Retinal pigment epithelial cell (primary cell): ENCODE measurements at places on chromosomes 11 and 22.
A peak's percentile ranks its signal among the peaks of the same experiment; 100 is the strongest.

DNA sequence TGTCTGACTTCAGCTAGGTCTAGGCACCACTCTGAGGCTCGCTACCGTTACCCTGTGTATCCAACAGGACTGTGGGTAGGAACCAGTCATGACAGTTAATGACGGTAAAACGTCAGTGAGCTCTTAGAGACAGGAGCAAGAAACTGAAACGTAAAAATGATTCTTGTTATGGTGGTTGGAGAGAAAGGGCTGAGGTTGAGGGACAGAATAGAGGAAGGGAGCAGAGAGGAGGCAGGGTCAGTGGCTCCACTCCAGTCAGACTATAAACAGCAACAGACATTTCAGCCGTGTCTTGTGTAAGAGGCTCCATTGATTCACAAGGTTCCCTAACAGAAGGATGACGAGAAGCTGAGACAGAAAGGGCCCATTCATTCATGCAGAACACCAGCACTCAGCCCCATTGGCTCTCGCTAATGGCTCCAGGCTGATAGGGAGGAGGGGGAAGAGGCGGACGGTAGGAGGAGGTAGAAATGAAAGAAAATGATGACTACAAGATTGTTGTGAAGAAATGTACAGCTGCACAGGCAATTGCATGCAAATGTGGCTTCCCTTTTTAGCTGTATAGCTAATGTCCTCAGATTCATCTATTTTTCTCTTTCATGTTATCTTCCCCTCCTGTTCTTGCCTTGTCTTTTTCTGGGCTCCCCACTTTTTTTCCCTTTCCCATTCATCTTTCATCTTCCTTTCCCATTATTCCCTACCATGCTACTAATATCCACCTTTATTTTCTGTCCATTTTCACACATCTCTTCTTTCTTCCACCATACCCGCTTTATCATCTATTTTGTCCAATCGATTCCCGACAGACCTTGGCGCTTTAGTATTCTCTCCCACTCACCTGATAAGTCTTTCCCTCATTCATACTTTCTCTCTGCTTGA is 34.3 kb downstream of the ETS1 start:
- no peak for DNase-seq

- no peak for DNase-seq
These were observed 296.7 kb upstream of the ANO5 start for GRCh38 chr11:21896216-21896615.

DNA sequence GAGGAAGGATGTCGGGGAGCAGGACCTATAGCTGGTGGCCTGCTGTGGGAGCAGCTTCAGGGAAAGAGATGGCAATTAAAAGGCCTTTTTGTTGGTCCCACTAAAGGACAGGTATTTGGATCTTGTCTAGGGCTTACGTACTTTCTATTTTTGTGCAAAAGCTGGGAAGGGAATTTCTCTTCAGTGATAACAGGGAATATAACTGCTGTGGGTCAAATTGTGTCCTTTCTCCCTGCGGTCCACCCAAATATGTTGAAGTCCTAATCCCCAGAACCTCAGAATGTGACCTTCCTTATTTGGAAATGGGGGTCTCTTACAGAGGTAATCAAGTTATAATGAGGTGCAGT is 14.0 kb downstream of the HSPA8 start:
- no peak for DNase-seq

DNA sequence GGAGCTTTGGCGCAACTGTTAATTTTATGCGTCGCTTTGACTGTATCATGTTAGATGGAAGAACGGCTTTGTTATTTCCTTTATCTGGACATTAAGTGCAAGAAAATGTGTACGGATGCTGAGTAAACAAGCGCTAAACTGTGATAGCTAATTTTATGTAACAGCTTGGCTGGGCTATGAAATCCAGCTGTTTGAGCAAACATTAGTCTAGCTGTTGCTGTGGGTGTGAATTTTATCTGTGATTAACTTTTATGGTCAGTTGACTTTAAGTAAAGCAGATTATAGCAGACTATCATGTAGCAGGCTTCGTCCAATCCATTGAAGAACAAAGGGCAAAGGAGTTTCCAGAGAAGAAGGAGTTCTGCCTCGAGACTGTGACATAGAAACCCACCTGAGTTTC is 14.0 kb downstream of the OR8A1 start:
- no peak for DNase-seq

DNA sequence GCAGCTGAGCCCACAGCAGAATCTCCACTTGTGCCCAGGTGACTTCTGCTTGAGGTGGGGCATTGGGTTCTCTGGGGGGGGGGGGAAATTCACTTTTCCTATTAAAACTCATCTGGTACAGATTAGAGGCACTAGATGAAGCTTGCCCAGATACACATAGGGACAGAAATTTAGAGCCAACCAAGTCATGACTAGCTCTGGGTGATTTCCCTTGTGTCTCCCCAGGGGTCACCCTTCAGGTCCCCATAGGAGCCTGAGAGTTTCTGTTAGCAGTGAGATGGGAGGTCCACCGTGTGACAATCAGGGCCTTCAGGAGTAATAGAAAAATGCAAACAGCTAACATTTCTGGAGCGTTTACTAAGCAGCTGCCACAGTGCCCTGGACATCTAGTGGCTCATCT is 77.0 kb downstream of the NAT10 start:
- no peak for DNase-seq

- DNase-seq = no peak
These were observed 8.2 kb downstream of the SIRT3 start for GRCh38 chr11:227824-228379.

DNA sequence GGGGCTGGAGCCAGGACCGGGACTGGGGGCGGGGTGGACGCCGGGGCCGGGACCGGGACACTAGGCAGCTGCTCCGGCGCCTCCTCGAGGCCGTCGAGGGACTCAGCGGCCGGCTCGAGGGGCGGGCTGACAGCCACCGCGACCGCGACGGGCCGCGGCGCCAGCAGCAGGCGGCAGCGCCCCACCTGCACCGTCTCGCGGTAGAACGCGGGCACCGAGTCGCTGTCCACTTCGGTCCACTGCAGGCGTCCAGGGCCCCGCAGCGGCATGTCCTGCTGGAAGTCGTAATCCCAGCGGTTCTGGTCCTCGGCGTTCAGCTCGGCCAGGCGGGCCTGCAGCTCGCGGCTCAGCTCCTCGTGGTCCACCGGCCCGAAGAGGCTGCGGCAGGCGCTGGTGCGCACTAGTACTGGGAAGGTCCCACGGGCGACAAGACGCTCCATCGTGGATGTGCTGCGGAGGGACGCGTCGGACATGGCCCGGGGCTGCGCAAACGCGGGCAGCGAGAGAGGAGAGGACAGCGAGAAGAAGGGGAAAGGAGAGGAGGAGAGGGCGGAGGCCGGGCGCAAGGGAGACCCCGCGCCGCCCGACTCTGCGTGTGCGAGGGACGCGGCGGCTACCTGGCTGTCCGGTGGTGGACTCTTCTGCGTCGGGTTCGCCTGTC is 428 bp downstream of the CDKN1C start:
- DNase-seq = no peak

DNA sequence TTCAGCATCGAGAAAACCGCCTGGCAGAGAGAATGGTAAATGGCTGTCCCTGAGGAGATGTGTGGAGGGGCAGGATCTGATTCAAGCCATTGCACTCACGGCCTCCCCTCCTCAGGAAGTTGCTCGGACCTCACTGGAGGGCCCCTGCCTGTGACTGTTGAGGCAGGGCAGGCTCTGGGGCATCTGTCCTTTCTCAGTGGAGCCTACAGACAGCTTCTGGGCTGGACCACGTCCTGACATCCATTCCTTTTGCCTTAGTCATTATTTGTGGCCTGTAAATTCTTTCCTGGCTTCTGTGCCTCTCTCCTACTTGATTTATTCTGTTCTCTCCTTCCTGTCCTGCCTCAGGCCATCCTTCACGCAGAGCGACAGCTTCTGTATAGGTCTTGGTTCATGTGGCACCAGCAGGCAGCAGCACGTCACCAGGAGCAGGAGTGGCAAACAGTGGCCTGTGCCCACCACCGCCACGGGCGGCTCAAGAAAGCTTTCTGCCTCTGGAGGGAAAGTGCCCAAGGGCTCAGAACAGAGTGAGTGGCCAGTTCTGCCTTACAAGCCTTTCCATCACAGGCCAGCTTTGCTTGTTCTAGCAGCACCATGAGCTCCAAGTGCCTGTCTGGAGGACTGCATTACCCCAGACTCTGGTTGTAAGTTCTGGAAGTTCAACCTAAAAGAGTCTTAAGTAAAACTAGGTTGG is 59.6 kb downstream of the PISD start:
- DNase-seq = peak; percentile 11

GRCh38 chr11:73590991-73591390 is 6.9 kb downstream of the FAM168A start:
- no peak for DNase-seq

GRCh38 chr22:27800250-27801201 is 1.0 kb downstream of the MN1 start:
- no peak for DNase-seq

DNA sequence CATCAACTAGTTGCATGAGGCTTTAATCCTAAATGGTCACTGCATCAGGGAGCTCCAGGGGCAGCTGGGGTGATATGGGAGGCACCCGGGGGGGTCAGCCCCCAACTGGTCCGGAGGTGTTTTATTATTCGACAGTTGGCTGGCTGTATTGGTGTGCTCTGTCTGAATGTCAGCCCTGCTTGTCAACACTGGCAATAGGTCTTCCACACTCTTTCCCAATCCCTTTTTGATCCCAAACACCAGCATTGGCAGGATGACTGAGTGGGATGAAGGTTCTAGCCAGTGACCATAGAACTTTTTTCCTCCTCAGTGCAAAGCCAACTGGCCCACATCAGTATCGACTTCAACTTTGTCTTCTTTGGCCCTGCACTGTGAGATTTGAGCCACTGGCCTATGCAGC is 8.9 kb upstream of the LDLRAD3 start:
- no peak for DNase-seq

DNA sequence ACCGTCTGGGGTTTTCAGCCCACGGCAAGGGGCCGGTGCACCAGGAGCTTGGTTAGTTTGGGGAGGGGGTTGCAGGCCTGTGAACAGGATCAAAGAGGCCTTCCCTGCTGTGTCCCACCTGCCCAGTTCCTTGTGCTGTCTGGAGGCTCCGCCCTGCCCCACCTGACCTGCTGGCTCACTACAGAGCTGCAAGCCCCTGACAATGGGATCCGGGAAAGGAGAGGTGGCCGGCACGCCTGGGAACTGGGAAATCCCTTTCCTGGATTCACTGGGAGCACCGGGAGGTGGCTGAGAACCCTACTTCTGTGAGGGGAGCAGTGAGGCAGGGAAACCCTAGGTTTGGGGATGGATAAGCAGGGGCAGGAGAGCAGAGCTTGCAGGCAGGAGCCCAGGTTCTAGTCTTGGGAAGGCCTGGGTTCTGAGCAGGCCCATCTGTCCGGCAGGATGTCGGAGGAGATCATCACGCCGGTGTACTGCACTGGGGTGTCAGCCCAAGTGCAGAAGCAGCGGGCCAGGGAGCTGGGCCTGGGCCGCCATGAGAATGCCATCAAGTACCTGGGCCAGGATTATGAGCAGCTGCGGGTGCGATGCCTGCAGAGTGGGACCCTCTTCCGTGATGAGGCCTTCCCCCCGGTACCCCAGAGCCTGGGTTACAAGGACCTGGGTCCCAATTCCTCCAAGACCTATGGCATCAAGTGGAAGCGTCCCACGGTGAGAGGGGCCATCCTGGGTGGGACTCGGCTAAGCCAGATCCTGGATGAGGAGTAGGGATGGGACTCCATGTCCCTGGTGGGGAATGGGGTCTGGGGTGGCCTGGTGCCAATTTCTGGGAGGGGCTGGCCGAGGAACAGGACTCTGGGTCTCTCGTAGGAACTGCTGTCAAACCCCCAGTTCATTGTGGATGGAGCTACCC is 786 bp downstream of the CAPN1 start:
- DNase-seq = no peak

DNA sequence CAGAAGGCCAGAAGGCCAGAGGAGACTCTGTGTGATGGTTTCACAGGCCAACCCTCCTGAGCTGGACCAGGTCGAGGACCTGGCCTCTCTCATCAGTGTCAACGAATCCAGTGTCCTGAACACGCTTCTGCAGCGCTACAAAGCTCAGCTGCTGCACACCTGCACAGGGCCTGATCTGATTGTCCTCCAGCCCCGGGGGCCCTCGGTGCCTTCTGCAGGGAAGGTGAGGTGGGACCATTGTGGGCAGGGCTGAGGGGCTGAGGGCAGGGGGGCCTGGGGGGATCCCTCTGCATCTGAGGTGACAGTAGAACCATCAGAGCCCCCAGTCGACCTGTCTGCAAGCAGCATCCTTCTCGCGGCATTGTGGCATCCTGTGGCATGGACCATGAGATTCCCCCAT is 30.3 kb downstream of the MYO18B start:
- no peak for DNase-seq

GRCh38 chr22:20937794-20938671 is 20.8 kb downstream of the CRKL start:
- DNase-seq = no peak

DNA sequence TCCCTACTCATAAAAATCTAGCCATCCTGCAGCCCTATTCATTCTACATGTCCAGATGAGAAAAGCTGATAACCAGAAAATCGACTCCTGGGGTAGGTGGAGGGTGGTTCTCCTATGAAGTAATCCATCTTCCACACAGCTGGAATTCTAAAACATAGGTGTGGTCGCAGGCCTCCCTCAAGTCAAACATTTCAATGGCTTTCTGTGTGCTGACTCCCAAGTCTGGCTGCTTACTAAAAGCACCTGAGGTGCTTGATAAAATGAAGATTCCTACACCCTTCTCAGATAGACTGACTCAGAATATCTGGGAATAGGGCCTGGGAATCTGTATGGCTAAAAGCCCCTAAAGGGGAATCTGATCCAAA is 26.1 kb downstream of the IRAG1 start:
- no peak for DNase-seq

DNA sequence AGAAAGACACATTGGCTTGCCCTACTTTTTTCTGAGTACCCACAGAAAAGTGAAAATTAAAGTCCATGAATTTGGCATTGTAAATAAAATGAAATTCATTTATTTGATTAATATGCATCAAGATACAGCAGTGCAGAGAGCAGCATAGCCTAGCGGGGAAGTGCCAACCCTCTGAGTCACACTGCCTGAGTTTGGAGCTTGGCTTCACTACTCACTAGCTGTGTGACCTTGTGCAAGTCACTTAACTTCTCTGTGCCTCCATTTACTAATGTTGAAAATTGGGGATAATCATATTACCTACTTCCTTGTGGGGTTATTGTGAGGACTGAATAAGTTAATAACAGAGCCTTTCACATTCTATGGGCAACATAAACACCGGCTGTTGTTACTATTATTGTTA is 111.5 kb upstream of the CSNK2A3 start:
- DNase-seq = no peak

GRCh38 chr22:26679003-26679629 is 21.7 kb downstream of the MIAT start:
- DNase-seq = no peak

DNA sequence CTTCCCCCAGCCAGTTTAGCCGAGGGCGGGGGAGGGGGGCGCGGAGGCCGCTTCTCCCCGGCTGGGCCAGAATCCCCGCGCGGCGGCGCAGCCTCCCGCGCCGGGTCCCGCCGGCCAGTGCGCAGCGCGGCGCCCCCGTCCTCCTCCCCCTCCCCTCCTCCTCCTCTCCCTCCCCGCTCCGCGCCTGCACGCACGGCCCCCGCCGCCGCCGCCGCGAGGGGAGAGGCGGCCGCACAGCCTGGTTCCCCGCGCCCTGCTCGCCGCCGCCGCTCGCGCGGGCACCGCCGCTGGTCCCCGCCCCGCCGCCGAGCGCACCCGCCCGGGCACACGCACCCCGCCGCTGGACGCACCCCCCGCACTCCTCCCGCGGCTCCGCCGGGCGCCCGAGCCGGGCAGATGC is at the start of gene FLRT1:
FLRT1 (plus strand) TSS at position 356 of the 400 bp plus-strand sequence. CDS start 80,337 bp downstream, outside the sequence.
- no peak for DNase-seq
